ENCODE measurements at places on chromosomes 2 and 18.

DNA sequence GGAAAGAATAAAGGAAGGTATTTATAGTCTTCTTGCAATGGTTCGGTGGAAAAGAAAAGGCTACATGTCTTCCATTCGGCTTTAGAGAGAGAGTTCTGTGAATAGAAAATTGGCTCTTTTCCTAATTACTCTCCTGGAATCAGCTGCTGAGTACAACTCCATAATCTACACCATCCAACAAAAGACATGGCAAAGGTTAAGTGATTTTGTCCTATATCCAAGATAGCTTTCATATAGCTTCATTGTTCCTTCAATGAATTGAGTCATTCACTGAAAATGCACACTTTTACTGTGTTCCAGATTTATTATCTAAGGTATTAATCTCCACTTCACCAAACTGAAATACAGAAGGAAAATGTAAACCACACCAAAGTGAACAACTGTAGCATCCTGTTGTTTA lies 514.5 kb downstream of the LRRTM4 start:
- DNase-seq = no peak

DNA sequence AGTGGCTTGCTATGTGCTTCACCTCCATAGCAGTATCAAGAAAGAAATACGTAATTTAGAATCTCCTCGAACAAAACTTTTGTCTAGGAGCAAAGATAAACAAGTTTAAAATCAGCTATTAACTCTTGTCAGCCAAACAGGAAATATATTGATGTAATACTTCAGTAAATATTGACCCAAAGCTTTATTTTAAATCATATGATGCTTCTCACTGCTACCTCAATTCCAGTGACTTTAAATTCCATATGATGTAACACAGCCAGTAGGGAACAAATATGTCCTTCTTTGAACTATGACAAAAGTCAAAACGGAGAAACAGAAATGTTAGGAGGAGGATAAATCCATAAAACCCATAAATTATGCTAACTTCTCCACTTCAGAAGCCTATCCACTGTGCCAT lies 7.2 kb downstream of the RNF103 start:
- DNase-seq = no peak

DNA sequence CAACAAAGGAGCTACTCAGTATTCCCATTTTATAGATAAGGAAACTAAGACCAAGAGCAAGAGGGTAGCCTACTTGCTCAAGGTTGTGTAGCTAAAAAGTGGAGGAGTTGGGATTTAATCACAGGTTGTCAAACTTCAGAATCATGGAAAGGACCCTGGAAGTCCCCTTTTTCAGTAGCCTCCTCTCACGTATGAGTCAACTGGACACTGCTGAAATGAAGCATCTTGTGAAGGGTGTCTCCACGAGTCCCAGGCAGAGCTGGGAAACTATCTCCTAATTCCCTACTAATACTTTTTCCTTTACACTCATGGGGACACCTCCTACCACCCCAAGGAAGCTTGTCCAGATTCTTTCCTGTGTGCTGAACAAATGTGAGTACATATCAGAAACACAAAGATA lies 155.8 kb downstream of the RHBDD1 start:
- DNase-seq = no peak

- peak; percentile 14 for DNase-seq
Observed at GRCh38 chr2:147844697-147845410, at the start of gene ACVR2A. Gene ACVR2A, plus strand, starts transcription at chr2:147845029. Its CDS starts 124 bp downstream, at chr2:147845153.

DNA sequence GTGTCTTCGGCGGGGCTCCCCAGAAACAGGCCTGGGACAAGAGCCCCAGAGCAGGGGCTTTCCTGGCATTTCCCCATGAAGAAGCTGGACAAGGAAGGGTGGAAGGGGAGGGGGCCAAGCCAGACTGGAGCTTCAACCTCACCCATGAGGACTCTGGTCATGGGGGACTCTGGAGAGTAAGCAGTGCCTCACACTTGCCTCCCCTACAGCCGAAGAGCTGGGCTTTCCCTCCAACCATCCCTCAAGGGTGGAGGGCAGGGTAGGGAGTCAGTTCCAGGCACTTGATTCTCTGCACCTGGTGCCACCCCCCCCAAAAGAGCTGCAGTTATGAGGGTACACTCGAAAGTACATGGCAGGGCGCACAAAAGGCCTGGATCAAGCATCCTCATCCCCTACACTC lies 246.6 kb downstream of the TFCP2L1 start:
- DNase-seq = no peak

GRCh38 chr2:149507974-149508373 lies 79.6 kb downstream of the MMADHC start:
- no peak for DNase-seq

GRCh38 chr2:126795656-126796055 lies 103.0 kb upstream of the TEX51 start:
- no peak for DNase-seq

GRCh38 chr2:134073023-134073422 lies 180.8 kb upstream of the MGAT5 start:
- no peak for DNase-seq

- peak; percentile 18 for DNase-seq
Observed at GRCh38 chr2:214604861-214605260, 194.0 kb downstream of the VWC2L start.

DNA sequence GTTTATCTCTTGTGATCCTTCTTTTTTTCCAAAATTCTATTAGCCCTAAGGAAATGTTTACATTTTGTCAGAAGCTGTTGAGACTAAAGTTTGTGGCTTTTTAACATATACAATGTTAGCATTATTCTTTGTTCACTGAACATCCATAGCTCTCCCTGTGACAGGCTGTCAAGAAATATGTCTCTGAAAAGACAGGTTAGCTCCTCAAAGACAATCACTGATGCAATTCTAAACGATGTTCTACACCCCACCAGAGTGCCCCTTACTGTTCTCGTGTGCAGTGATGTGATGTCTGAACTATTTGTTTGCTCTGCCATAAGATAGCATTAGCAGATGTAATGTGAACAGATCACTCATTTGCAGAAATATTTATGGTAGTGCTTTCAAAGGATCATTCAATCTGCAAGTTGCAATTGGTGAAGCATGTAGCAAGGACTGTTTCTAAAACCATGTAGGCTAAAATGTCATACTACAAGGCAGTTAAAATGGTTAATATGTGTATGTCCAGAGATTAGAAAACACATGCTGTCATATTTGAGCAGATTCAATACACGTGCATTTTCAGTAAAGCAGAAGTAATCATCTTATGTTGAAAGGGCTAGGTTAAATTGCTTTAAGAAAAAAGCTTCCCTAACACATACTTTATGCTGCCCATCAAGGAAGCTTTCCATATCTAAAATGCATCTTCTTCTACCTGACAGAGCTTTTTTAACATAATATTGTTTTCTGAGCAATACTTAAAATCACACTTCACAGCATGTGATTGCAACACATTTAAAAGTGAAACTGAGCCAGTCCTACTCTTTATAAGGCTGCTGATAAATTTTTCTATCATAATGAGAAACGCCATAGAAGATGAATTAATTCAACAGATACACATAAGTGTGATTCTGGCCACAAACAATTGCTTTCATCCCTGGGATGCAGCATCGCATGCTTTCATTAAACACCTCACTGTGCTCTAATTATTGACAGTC lies 285.7 kb upstream of the UBE2E3 start:
- DNase-seq = no peak

DNA sequence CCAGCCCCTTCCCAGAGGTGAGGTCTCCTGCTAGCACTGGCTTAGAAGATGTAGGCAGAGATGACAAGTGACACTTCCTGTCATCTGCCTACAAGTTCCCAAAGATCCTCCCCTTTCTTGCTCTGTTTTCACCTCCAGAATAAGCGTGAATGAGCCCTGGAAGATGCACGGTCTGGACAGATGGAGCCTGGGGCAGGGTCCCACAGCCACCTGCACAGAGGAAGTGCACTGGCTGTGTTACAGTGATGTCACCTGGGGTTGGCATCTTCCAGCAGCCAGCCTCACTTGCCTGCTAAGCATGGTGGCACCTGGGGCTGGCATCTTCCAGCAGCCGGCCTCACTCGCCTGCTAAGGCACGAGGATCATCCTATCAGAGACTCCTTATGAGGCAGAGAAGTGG lies 32.3 kb downstream of the TMEM18 start:
- DNase-seq = no peak

All from AG08395 (cell line).